ENCODE measurements at places on chromosomes 6 and 20.
A peak's percentile ranks its signal among the peaks of the same experiment; 100 is the strongest.

- no peak for DNase-seq
Measured at GRCh38 chr6:105896052-105896820, 189.9 kb upstream of the PRDM1 start.

DNA sequence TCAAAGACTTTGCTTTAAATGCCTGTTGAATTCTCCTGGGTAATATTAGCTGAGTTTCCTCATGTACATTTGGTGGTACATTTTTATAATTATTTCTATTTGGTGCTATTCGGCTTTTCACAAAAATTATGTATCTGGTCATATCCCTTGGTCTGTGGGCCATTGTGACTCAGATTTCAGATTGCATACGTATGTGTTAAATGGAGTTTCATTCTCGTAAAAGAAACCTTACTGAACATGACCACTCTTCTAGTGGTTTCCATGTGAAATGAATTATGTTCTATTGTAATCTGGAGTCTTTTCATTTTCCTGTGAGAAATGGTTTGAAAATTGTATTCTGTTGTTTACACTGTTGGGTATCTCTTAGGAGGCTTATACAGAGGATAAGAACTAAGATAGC is 386.2 kb upstream of the FLRT3 start:
- no peak for DNase-seq

DNA sequence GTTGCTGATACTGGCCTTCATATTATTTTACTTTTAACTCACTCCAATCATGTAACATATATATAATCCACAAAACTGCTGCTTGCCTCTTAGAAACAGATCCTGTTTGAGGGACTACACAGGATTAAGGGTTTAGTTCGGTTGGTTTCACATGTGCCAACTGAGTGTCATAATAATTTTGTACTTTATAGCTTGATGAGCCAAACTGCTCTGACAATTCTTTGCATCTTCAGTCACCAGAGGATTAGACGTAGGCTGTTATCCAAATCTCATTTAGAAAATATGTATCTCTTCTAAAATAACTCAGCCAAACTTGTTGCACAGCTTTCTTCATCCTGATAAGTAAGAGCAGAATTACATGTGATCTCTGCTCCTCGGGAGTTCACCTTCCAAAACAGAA is 643.6 kb upstream of the PTCHD4 start:
- no peak for DNase-seq

DNA sequence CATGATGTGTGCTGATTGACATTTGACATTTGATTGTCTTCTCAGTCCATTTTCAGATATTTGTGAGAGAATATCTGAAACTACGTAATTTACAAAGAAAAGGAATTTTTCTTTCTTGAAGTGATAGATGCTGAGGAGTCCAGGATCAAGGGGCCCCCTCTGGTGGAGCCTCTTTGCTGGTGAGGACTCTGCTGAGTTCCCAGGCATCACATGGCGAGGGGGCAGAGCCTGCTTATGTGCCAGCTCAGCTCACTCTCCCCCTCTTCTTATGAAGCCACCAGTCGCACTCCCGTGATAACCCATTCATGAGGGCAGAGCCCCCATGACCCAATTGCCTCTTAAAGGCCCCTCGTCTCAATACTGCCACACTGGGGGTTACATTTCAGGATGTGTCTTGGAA is 91.3 kb downstream of the RPP40 start:
- DNase-seq, result no peak

- DNase-seq, result no peak
Measured at GRCh38 chr20:32509639-32510066, 75.5 kb downstream of the NOL4L start.

GRCh38 chr6:89032599-89032998 is 48.0 kb upstream of the PNRC1 start:
- no peak for DNase-seq

- no peak for DNase-seq
Measured at GRCh38 chr20:63572071-63572787, 1.8 kb downstream of the HELZ2 start.

DNA sequence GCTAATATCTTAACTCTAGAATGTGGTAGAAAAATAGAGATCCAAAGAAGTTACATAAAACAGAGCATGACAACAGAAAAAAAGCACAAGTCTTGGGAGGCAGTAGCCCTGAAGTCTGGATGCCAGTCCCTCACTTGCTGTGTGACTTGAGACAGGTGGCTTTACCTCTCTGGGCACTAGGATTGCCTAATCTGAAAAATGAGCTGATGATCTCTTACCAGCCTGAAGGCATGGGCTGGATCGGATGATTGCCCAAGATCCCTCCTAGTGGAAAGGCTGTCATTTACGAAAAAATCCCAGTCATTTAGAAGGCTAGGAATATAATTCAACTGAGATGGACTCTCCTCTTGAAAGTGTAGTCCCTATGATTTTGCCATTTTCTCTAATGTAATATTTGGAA is 10.9 kb upstream of the GCM1 start:
- no peak for DNase-seq

DNA sequence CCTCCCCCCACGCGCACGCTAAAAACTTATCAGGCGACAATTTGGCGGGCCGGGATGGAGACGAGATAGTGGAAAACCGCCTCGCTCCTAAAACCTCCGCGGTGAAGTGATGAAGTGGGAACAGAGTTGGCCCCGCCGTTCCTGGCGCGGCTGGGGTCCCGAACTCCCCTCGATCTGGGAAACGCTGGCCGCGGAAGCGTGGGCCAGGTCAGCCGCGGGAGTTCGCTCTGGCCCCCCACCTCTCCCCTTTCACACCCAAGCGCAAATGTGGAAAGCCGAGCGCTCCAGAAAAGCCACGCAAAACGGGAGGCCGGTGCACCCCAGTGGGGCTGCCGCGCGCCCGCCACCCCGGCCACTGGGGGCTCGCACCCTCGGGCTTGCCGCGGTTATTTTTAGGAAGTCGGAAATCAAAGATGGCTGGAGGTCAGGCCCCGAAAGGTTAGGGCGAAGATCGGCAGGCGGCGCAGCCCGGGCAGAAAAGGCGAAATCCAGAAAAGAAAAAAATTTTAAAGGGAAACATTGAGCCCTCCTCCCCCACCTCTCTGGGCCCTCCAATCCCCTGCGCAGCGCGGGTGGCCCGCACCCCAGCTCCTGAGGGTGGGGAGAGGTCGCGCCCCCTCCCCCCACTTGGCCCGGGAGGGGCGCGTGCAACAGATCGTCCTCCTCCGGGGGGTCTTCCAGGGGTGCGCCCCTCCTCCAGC is 1.0 kb downstream of the SALL4 start:
- no peak for DNase-seq

DNA sequence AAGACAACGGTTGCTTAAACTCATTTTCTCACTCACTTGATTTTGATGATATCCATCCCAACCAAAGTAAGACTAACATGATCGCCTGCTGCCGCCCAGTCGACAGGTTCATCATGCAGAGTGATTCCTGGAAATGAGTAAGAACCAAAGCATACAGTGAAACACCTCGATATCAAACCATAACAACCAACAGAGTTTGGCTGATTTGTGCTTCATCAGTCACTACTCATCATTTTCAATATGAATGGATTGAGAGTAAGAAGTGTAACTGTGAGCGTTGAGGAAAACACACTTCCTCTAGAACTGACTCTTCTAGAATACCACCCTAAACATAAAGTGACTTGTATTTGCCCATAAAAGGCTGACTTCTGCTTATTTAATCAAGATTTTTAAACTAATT is 29.2 kb upstream of the ALDH8A1 start:
- no peak for DNase-seq

- DNase-seq, result no peak
Measured at GRCh38 chr6:89758830-89759229, 60.8 kb downstream of the MDN1 start.

DNA sequence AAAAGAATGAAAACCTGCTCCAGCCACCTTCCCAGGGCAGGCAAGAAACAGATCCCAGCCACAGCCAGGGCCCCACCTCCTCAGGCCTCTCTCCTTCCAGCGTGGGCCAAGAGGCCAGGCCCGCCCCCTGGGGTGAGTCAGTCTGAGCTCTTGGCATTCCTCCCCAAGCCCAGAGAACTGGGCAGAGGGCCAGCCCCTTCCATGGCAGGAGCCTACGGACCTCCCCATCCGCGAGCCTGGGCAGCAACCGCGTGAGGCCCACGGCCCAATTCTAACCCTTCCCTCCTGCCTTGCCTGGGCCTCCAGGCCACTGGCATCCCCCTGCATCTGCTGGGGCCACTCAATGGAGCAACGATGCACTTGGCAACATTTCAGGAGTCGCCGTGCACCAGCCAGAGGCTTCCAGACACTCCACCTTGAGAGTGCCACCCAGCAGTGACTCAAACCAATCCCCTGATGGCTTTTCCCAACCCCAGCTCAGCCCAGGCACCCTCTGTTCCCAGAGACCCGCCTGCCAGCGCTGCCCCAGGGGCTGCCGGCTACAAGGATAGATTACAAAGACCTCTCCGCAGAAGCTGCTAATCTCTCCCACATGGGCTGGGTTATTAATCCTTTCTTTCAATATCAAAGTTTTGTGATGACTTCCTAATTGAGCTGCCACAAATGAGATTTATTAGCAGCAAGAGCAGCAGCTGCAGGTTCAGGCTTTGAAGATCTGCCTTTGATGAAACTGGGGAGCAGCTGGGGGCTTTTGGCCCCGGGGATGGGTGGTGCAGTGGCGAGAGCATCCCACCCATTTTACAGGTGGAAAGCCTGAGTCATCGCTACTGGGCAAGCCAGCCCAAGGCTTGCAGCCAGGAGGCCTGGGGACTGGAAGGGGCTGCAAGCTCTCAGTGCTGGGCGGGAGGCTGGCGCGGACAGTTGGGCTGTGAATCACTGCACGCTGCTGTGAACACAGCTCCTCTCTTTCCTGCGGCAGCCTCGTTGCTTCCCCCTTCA is 85.7 kb downstream of the NFATC2 start:
- no peak for DNase-seq

DNA sequence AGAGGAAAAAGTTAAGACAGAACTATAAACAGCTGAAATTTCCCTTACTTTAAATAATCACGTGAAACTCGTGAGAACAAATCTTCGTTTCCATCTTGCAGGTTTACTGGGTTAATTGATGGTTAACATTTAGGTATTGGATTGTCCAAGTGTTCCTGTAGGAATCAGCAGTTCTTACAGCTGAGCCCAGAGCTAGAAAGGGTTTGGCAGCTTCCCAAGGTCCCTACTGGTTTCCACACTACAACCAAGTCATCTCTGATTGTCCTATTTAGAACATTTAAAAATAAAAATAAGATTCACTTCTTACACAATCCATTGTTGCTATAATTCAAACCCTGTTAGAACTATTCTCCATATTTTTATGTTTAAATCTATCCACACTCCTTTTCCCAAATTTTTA is 15.8 kb downstream of the MPC1 start:
- DNase-seq, result no peak

DNA sequence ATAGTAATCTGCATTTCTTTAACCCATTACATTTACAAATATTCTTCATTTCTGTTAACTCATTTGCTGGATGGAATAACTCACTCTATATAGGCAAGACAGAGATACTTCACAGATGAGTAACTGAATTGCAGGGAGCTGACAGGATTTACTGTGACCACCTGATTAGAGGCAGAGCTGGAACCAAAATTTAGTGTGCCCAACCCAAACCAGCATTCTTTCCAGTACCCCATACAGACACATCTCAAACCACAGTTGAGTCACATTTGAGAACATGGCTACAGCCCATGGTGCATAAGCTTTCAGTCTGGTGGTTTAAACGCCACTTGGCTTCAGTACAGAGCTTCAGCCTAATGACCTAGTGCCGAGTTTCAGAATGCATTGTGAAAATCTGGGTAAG is 138.4 kb upstream of the TENT5A start:
- no peak for DNase-seq

DNA sequence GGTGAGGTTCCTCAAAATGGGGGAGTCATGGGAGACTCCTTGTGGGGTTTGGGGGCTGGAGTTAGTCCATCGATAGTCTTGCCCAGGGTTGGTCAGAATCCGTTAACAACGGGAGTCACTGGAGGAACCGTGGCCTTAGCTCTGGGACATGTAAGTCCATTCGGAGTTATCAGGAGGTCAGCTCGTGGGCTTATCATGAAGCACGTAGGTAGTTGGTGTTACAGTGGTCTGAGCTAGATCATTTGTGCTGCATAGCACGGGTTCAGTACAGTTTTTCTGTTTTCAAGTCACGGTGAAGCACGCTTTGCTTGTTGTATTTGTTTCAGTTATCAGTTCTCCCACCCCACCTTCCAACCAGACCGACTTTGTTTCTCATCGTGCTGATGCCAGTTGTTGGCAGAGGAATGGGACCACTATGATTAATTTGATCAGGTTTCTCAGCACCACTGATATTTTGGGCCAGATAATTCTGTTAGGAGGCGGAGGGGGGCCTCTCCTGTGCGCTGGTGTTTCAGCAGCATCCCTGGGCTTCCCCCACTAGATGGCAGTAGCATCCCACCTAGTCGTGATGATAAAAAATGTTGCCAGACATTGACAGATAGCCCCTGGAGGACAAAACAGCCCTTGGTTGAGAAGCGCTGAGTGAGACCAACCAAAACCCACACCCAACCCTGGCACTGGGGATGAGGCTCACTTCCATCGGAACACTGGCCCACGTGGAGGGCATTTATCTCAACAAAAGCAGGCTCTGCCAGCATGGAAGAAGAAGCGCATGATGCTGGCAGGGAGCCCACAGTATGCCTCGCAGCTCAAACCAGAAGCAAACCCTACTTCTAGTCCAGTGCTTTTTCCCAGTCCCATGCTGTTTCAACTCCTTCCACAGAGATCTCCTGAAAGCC is 2.2 kb upstream of the APMAP start:
- DNase-seq, result peak; percentile 67

DNA sequence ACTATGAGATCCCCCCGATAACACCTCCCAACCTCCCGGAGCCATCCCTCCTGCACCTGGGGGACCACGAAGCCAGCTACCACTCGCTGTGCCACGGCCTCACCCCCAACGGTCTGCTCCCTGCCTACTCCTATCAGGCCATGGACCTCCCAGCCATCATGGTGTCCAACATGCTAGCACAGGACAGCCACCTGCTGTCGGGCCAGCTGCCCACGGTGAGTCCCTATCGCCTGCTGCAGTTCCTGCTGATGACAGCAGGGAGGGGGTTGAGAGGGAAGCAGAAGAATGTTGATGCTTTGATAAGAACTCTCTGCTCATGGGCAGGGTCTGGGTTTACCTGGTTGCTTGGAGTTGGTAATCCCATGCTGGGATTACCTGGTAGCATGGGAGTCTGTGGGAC is 91.9 kb downstream of the TOX2 start:
- no peak for DNase-seq

DNA sequence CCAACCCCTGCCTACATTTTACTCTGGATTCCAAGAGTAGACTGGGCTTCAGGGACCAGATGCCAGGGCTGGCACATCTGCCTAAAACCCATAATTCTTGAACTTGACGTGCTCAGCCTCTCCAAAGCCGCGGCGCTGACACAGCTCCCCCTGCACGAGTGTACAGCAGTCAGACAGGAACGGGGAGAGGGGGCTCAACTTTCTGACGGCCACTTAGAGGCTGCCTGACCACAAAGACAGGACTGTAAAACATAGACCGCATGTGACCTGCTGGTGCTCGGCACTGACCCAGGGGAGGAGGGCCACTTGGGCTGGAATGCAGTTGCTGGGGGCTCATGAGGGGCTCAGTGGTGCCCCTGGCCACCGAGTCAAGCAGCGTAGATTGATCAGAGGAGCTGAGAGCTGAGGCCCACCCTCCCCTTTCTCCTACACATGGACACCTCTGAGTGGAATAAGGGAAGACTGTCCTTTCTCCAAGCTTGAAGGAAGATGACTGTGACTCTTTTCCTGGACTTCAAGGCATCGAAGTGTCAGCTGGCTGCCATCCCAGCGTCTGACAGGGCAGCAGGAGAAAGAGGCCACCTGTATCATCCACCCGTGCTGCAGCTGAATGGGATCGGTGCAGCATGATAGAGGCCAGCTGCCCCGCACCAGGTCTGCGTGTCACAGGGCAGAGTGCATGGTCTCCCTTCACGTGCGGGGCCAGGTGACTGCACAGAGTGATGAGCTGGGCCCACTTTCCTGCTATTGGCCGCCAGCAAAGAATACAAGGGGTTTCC is 171.3 kb upstream of the AGPAT4 start:
- DNase-seq, result no peak

All from stimulated activated CD8-positive, alpha-beta memory T cell treated with anti-CD3 and anti-CD28 coated beads, Interleukin-4, amount 100 ng/mL, for 1 hour (primary cell).